Stimulated activated CD4-positive, alpha-beta T cell treated with anti-CD3 and anti-CD28 coated beads, Interleukin-4, amount 100 ng/mL, for 4 hours (primary cell): ENCODE measurements at places on chromosomes 16 and 17.

DNA sequence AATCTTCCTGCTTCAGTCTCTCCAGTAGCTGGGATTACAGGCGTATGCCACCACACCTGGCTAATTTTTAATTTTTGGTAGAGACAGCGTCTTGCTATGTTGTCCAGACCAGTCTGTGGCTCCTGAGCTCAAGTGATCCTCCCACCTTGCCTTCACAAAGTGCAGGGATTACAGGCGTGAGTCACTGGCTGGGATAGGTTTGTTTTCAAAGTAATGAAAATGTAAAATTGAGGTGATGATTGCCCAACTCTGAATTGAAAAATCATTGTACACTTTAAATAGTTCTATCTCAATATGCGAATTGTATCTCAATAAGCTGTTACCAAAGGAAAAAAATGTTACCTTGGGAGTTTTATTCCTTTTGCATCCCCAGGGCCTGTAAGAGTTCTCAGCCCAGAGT is 1.2 kb upstream of the AMFR start:
- DNase-seq = no peak

DNA sequence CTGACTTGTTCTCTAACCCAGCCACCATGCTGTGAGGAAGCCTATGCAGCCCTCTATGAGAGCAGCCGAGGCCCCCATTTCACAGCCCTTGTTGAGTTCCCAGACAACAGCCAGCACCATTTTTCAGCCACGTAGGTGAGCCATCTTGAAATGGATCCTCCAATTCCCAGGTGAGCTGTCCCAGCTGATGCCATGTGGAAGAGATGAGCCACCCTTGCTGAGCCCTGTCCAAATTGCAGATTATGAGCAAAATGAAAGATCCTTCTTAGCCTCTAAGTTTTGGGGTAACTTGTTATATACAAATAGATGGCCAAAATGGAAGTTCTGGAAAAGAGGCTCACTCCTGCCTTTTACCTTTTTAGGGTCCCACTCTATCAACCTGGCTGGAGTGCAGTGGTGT is 25.7 kb upstream of the TIMP2 start:
- no peak for DNase-seq

- peak; percentile 61 for DNase-seq
Observed at GRCh38 chr16:56191156-56191815, at the start of gene GNAO1. Gene GNAO1, plus strand, starts transcription at chr16:56191489. Its CDS starts 747 bp downstream, at chr16:56192236.

DNA sequence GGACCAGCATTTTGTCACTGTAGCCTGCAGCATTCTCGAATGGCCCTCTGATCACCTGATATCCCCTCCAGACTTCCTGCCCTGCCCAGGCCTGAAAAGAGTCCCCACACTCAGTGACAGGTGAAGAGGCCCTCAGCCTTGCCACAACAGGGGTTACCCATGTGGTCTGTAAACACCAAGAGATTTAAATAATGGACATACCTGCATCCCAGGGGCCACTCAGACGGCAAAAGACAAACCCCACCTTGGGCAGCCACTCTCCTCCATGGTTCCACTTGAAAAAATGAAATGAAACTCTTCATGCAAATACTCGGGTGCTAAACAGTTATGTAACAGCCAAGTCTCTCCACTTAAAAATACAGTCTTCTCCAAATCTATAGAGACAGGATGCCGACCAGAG is 22.9 kb upstream of the PECAM1 start:
- no peak for DNase-seq

- no peak for DNase-seq
Observed at GRCh38 chr17:72430611-72431432, 310.0 kb downstream of the SOX9 start.

- DNase-seq = no peak
Observed at GRCh38 chr17:34579979-34580684, 750 bp downstream of the TMEM132E start.

- peak; percentile 71 for DNase-seq
Observed at GRCh38 chr16:66604376-66605176, at the start of gene CMTM3. Gene CMTM3, plus strand, starts transcription at chr16:66604704. Its CDS starts 102 bp downstream, at chr16:66604806.

DNA sequence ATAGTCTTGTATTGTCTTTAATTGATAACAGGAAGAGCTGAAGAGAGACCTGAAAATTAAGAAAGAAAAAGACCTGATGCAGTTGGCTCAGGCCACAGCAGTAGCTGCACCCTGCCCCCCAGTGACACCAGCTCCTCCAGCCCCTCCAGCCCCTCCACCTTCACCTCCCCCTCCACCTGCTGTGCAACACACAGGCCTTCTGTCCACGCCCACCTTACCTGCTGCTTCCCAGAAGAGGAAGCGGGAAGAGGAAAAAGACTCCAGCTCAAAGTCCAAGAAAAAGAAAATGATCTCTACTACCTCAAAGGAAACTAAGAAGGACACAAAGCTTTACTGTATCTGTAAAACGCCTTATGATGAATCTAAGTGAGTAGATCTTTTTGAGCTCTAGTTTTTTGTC is 36.8 kb downstream of the C17orf58 start:
- DNase-seq = no peak

GRCh38 chr16:78593352-78593751 is 493.9 kb downstream of the WWOX start:
- DNase-seq = no peak

DNA sequence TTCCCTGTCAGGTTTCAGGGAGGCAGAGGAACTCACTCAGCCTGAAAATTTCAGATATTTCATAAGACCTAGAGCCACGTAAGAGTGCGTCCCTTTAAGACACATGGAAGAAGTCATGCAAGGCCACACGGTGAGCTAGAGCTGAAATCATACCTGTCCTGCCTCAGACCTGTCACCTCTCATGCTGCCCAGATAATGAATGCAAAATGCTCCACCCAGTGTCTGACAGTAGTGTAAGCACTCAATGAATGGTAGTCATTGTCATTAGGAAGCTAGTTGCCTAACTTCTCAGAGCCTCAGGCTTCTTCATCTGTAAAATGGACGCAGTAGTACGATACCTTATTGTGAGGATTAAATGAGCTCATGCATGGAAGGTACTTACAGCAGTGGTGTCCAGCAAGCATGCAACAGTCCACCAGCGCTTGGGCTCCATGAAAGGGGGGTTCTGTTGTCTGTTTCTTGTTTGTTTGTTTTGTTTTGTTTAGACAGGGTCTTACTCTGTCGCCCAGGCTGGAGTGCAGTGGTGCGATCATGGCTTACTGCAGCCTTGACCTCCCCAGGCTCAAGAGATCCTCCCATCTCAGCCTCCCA is 60.7 kb downstream of the WSB1 start:
- no peak for DNase-seq

- no peak for DNase-seq
Observed at GRCh38 chr17:35726127-35726952, 5.1 kb upstream of the RASL10B start.

DNA sequence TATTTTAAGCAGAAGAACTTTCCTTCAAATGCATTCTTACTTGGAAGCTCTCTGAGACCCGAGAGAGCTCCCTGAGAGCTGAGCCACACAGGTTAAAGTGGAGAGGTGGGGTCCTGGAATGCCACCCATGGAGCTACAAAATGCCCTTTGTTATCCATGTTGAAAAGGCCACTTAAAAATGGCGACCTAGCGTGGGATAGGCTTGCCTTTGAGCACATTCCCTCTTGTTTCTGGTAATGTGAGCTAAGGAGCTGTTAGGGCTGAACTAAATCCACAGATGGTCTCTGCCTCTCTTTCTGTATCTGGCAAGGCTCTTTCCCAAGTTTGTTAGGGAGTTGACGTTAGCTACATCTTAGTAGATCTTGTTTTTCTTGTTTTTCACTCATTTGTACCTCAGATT is 171.6 kb downstream of the SNX29 start:
- no peak for DNase-seq

GRCh38 chr17:5816491-5817070 is 232.3 kb upstream of the NLRP1 start:
- no peak for DNase-seq

- DNase-seq = peak; percentile 48
Observed at GRCh38 chr17:59620518-59621259, 994 bp downstream of the CLTC start.

DNA sequence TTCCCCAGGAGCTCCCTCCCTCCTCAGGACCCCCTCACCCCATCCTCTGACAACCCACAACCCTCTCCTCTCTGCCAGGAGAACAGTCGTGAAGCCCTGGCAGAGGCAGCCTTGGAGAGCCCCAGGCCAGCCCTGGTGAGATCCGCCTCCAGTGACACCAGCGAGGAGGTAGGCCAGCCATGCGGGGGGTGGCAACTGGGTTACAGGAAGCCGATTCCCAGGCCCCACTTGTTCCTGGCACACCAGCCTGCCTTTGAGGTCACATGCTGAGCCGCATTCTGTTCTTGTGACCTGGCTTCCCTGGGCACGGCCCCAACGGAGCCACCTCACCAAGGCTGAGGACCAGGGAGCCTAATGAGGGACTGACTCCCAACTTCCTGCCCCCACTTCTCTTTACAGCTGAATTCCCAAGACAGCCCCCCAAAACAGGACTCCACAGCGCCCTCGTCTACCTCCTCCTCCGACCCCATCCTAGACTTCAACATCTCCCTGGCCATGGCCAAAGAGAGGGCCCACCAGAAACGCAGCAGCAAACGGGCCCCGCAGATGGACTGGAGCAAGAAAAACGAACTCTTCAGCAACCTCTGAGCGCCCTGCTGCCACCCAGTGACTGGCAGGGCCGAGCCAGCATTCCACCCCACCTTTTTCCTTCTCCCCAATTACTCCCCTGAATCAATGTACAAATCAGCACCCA is 7.9 kb downstream of the NAT9 start:
- no peak for DNase-seq

DNA sequence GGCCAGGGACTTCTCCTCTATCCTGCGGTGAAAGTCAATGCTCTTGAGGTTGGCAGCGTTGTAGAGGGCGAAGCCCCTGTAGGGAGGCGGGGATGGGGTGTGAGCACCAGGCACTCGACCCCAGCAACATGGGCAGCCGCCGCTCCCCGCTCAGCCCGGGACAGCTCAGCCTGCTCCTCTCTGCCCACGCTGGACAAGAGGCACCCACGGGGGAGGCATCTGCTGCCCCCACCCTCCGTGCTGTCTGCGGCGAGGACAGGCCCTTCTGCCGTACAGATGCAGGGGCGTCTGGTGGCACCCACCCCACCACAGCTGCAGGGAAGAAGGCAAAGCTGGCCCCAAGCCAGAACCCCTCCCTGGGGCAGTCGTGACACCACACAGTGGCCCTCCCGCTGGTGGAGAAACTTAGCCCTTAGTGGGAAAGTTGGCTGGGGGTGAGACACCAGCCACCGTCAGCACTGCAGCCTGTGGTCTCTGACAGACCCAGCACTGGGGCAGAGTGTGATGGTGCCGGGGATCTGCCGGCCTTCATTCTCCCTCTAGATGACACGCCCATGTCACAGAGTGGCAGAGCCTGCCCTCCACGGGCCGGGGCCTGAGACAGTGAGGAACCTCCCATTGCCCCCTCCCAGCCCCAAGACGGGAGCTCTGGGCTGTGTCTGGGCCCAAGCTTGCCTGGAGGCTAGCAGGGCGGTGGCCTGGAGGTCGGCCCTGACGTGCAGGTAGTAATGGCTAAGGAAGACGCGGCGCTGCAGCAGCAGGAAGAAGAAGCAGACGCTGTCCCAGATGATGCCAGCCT is 19.5 kb downstream of the CTU2 start:
- DNase-seq = no peak

DNA sequence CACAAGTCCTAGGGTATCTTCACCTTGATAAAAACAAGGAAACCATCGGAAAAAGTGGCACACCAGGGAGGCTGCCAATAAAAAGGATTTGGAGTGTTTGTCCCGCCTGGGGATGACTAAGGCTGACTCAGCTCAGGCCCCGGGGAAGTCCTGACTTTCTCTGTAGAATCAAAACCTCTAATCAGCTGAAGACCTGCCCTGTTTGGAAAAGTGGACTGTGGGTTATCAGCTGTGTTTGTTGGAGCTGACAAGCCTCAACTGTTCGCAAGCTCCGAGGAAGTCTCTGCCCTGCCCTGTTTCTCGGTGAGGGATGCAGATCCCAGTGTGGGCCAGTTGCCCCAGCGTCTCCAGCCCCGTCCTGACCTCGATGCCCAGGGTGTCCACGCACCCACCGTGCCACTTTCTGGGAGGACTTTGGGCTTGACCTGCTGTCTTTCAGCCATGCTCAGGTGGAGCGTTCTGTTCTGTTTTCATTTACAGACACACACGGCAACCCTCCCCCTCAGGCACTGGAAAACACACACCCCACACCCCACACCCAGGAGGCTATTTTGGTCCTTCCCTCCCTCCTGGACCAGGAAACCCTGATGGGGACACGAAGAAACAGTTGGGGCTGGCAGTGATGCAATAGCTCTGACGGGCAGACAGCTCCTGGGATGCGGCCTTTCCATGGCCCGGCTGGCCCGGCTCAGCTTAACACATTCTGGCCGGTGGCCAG is 27.6 kb upstream of the PITPNA start:
- DNase-seq = no peak

GRCh38 chr16:87929986-87930385 is 6.3 kb downstream of the CA5A start:
- DNase-seq = no peak

DNA sequence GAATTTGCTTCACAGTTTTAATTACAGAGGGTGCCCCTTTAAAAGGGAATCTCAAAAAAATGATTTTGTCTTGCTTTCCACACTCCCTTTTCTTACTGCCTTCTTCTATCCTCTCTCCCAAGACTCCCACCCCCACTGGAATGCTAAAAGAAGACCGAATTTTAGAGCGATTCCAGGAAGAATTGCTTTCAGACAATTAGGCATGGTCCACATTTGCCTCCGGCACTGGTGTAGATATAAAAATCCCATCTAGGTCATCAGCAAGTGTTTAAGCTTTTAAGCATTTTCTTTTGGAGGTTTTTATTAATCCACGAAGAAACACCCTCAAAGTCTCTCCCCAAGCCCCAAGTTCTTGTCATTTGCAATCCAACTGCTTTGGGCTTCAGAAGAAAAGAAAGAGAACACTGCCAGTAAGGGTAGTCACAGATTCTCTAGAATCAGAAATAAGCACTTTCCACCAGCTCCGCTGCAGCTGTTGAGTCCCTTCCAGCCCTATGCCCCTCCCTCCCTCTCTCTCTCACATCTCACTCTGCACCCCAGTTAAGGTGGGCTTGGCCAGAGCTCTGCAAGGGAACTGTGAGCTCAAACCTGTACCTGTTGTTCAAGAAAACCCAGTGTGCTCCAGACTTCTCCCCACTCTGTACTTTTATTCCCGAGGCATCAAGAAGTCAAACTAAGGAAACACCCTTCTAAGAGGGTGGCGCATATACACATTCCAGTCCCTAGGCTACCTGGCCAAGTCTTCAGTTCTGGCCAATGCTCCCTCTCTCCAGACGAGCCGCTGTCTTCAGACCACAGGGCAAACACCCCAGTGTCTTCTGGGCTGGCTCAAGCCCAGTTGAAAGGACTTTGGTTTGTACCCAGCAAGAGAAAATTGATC is 170.2 kb downstream of the RGS9 start:
- DNase-seq = no peak

- DNase-seq = peak; percentile 50
Observed at GRCh38 chr17:80441133-80441578, 26.2 kb downstream of the ENDOV start.

GRCh38 chr17:41835800-41836549 is at the start of gene NT5C3B:
Gene NT5C3B, minus strand, starts transcription at chr17:41836232. Its CDS starts 39 bp downstream, at chr17:41836193.
- peak; percentile 52 for DNase-seq
